Activated CD4-positive, alpha-beta T cell treated with anti-CD3 and anti-CD28 coated beads, Interleukin-2, amount 10 ng/mL, durations not matched to agents 24 days and 14 days (primary cell): ENCODE measurements at places on chromosomes 5 and 9. TPM values are rescaled to one million over a fixed set of nuclear protein-coding genes. Genes with fewer than 3 reads are reported as not detected.
A peak's percentile ranks its signal among the peaks of the same experiment; 100 is the strongest.

The KIAA0825 gene
- 0.28 and 0.54 TPM in 2 replicates for total RNA-seq

The IRGM gene
- 0.91 and 1.2 TPM in 2 replicates for total RNA-seq

The APC gene
- total RNA-seq, result 19.1 and 20.4 TPM in 2 replicates

The LVRN gene
- total RNA-seq, result not detected in 2 replicates

The TLX3 gene
- total RNA-seq, result not detected in 2 replicates

The KLHL9 gene
- total RNA-seq, result 14.8 and 15.0 TPM in 2 replicates

The FAM200C gene
- 1.4 and 1.5 TPM in 2 replicates for total RNA-seq

DNA sequence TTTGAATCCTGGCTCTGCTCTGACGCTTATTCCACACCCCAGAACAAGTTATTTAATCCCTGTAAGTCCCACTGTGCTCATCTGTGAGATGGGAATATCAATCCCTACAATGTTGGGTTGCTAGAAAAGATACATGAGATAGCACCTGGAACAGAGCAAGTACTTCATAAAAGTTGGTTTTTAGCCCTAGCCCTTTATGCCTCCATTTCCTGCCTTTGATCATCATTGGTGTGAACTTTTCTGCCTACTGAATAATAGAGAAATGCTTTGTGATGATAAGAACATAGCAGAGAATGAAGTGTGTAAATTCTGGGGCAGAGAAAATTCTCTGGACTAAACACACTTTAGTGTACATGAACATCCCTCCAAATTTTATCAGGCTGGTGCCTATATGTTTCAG is 90.3 kb upstream of the RANBP6 start:
- H3K4me3 ChIP-seq, result no peak overlapping the region
- H3K27me3 ChIP-seq, result no peaks in the 10 kb centered on the region
- H3K27ac ChIP-seq, result no peak overlapping the region
- H3K36me3 ChIP-seq, result no peaks in the 10 kb centered on the region
- H3K4me1 ChIP-seq, result no peaks in the 10 kb centered on the region

DNA sequence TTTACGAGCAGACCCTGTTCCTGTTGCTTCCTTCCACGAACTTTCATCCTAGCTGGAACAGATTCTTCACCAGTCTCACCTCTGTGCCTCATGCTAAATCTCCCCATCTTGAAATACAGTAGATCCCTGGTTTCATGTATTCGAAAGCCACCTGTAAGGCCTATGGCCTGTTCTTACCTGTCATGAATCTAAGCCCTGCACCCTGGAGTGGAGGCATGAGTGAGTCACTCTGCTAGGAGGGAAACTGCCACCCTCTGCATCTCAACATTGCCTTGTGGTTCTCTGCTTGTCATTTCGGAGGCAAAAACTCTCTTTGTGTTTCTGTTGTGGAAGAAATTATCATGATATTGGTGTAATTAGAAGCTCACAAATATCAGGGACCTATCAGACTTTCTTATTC is 320.0 kb downstream of the ENC1 start:
- no peak overlapping the region for H3K4me3 ChIP-seq
- peaks cover 4% of the 10 kb centered on the region for H3K27me3 ChIP-seq
- no peaks in the 10 kb centered on the region for H3K4me1 ChIP-seq
- H3K36me3 ChIP-seq, result no peaks in the 10 kb centered on the region
- DNase-seq, result no peak
- no peak overlapping the region for H3K27ac ChIP-seq

GRCh38 chr5:59837071-59837470 is 56.5 kb downstream of the PDE4D start:
- no peak overlapping the region for H3K4me3 ChIP-seq
- DNase-seq, result peak; percentile 20
- no peaks in the 10 kb centered on the region for H3K4me1 ChIP-seq
- peaks cover 10% of the 10 kb centered on the region for H3K27me3 ChIP-seq
- H3K27ac ChIP-seq, result no peak overlapping the region

- no peaks in the 10 kb centered on the region for H3K36me3 ChIP-seq
- no peak for DNase-seq
- H3K27ac ChIP-seq, result no peak overlapping the region
- no peak overlapping the region for H3K4me3 ChIP-seq
- H3K27me3 ChIP-seq, result peaks cover 4% of the 10 kb centered on the region
These were observed 122.7 kb upstream of the APC start for GRCh38 chr5:112614986-112615385.

DNA sequence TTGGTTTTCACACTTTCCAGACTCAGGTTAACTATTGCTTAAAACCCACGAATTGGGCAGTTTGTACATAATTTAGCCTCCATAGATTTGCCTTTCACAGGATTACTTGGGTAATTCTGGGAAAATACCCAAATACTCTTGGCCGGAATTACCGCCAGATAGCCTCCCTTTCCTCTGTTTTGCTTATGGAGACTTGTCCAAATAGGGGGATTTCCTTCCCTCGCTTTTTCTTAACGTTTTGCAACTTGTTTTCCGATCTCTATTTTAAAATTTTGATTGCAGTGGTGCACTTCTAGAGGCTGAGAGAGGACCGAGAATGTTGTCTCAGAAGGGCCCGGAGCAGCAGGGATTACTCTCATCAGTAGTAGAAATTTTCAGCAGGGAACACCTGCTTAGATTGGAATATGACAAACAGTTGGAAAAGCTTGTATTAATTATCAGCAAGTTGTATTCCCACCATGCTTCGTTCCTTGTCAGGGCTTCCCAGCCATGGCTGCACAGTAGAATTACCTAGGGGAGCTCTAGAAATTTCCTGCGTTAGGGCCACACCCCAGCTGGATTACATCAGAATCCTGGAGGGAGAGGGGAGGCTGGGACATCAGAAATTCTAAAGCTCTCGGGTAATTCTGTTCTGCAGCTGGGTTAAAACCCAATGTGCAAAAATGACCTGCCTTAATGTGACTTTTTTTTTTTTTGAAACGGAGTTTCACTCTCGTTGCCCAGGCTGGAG is 329.1 kb downstream of the SH3GL2 start:
- H3K4me3 ChIP-seq, result no peak overlapping the region
- no peak overlapping the region for H3K27ac ChIP-seq
- no peaks in the 10 kb centered on the region for H3K36me3 ChIP-seq
- no peaks in the 10 kb centered on the region for H3K4me1 ChIP-seq
- peaks cover 10% of the 10 kb centered on the region for H3K27me3 ChIP-seq
- no peak for DNase-seq

DNA sequence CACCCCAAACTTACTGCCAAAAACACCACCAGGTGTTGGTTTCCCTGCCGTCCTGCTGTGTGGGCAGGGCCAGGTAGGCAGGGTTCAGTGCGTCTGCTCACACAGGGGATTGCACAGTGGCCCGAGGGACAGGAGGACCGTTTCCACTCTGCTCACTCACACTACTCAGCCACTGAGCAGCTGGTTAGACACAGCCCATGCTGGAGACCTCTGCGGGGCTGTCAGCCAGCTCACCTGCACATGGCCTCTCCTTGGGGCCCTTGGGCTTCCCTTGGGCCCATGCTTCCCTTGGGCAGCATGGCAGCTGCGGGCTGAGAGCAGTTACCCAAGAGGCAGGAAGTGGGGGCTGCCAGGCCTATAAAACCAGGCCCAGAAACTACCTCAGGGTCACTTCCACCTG is 79.0 kb downstream of the SYK start:
- peaks cover 8% of the 10 kb centered on the region for H3K27me3 ChIP-seq
- H3K4me1 ChIP-seq, result no peaks in the 10 kb centered on the region
- H3K4me3 ChIP-seq, result no peak overlapping the region

- H3K36me3 ChIP-seq, result no peaks in the 10 kb centered on the region
- no peak for DNase-seq
- no peaks in the 10 kb centered on the region for H3K4me1 ChIP-seq
These were observed 51.0 kb downstream of the OR1J1 start for GRCh38 chr9:122426723-122427122.

DNA sequence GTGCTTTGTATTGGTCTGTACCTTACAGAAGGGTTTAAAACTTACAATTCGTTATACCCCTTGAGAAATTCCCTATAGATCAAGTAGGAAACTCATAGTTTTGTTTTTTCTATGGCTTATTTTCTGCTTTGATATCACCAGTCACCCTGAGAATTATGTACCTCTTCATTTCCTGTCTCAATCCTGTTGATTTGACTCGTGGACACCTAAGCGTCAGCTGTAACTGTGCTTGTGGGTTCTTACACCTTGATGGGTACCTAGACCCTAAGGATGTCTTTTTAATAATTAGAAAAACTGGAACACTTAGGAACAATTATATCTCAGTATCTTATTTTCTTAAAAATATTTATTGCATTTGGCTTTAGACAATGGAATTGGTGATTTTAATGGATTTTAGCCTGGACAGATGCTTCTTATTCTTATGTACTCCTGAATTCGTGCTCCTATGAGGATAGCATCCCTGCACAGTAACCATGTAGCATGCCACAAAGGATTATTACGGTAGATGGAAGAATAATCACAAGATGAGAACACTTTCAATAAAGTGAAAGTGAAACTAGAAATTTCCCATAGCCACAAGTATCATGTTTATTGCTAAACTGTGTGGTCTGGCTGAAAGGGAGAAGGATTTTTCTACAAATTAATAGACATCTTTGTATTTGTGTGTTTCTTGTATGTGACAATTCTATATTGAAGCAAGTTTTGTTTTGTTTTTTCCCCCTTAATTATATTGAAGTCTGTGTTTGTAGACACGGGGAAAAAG is 1920.3 kb upstream of the WWC1 start:
- H3K4me1 ChIP-seq, result peaks cover 2% of the 10 kb centered on the region
- H3K27me3 ChIP-seq, result no peaks in the 10 kb centered on the region
- H3K27ac ChIP-seq, result no peak overlapping the region
- DNase-seq, result no peak
- H3K36me3 ChIP-seq, result no peaks in the 10 kb centered on the region

- no peaks in the 10 kb centered on the region for H3K4me1 ChIP-seq
- H3K36me3 ChIP-seq, result no peaks in the 10 kb centered on the region
- no peaks in the 10 kb centered on the region for H3K27me3 ChIP-seq
- H3K27ac ChIP-seq, result no peak overlapping the region
- no peak for DNase-seq
These were observed 249.2 kb upstream of the CCNH start for GRCh38 chr5:87661784-87662566.

GRCh38 chr5:92907938-92908606 is 672.9 kb downstream of the NR2F1-AS1 start:
- H3K4me3 ChIP-seq, result no peak overlapping the region
- H3K27me3 ChIP-seq, result no peaks in the 10 kb centered on the region
- DNase-seq, result no peak
- no peaks in the 10 kb centered on the region for H3K36me3 ChIP-seq
- no peak overlapping the region for H3K27ac ChIP-seq

GRCh38 chr5:79186021-79186420 is 49.9 kb upstream of the JMY start:
- H3K27ac ChIP-seq, result no peak overlapping the region
- H3K27me3 ChIP-seq, result peaks cover 6% of the 10 kb centered on the region
- no peak for DNase-seq
- no peak overlapping the region for H3K4me3 ChIP-seq
- H3K4me1 ChIP-seq, result no peaks in the 10 kb centered on the region

DNA sequence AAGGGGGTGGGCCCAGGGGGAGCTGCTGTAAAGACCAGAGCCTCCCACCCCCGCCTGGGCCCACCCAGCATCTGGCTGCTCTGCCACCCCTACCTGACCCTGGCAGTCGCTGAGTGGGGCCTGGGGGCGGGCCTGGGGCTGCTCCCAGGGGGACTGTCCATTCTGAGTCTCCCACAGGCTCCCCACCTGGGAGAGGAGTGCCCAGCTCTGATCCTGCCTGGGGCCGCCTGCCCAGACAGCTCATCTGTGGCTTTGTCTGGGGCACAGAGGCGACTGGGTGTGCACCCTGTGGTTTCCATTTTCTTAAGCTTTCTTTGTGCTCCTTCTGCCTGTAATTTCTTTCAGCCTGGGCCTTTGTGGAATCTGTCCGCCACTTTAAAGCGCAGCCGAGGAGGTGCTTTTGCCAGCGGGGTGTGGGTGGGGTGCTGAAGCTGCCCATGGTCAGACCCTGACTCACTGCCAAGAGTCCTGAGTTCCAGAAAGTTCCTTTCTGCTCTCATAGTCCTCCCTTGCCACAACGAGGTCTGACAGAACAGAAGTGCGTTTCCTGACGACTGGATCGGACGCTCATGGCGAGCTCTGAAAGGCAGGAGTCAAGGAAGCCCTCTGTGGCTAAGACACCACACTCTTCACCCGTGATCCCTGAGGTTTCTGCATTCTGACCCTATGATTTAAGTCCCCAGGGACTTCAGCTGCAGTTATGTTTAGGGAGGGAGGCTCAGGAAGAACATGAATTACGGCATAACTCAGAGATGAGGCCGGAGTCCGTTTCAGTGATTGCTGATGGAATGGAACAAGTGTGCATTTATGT is 225.0 kb downstream of the FANCC start:
- H3K4me1 ChIP-seq, result peaks cover 13% of the 10 kb centered on the region
- no peak overlapping the region for H3K27ac ChIP-seq
- no peaks in the 10 kb centered on the region for H3K36me3 ChIP-seq
- no peaks in the 10 kb centered on the region for H3K27me3 ChIP-seq
- DNase-seq, result no peak

GRCh38 chr9:136771907-136772415 is 7.6 kb upstream of the LCN15 start:
- no peak overlapping the region for H3K4me3 ChIP-seq
- H3K36me3 ChIP-seq, result no peaks in the 10 kb centered on the region
- no peak overlapping the region for H3K27ac ChIP-seq
- H3K4me1 ChIP-seq, result peaks cover 2% of the 10 kb centered on the region

- H3K4me1 ChIP-seq, result peaks cover 3% of the 10 kb centered on the region
- no peak overlapping the region for H3K27ac ChIP-seq
- no peak for DNase-seq
- no peak overlapping the region for H3K4me3 ChIP-seq
These were observed 22.4 kb upstream of the NREP start for GRCh38 chr5:111779260-111779921.

DNA sequence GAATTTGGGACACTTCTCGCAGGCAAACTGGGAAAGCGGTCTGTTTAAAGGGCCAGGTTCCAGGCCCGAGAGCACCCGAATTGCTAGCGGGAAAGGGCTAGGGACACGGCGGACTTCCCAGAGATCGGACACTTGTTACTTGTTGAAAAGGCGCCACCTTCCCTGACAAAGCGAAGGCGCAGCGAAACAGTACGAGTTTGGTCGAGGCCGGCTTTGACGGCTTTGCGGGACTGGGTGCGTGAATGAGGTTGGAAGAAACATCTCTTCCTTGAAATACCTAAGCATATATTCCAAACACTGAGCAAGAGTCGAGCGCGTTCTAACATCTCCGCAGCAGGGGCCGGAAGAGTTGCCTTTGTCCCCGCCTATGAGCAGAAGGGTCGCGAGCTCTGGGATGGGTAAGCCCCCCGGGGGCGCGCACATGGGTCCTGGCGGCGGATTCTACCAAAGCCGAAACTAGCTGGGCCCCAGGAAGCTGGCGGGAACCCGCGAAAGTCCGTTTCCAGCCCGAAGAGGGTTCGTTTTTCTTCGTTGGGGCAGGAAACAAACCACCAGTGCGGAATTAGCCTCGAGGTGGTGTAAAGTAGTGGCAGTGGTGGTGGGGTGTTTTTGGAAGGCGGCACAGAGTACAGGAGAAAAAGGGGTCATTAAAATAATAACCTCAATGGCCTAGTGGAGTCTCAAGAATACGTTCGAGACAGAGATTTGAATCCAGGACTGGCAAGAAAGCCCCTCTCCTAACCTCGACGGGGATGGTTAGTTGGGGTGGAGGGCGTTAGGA is 1.5 kb downstream of the GDNF start:
- H3K36me3 ChIP-seq, result no peaks in the 10 kb centered on the region
- peaks cover 78% of the 10 kb centered on the region for H3K27me3 ChIP-seq
- H3K4me1 ChIP-seq, result peaks cover 22% of the 10 kb centered on the region

- H3K36me3 ChIP-seq, result no peaks in the 10 kb centered on the region
- no peak overlapping the region for H3K27ac ChIP-seq
- peaks cover 18% of the 10 kb centered on the region for H3K27me3 ChIP-seq
These were observed 31.9 kb upstream of the MIER3 start for GRCh38 chr5:56983593-56984361.
